ENCODE measurements at places on chromosomes 4 and X.

- DNase-seq, result no peak
Measured at GRCh38 chrX:147901461-147902126, 10.1 kb upstream of the FMR1 start.

DNA sequence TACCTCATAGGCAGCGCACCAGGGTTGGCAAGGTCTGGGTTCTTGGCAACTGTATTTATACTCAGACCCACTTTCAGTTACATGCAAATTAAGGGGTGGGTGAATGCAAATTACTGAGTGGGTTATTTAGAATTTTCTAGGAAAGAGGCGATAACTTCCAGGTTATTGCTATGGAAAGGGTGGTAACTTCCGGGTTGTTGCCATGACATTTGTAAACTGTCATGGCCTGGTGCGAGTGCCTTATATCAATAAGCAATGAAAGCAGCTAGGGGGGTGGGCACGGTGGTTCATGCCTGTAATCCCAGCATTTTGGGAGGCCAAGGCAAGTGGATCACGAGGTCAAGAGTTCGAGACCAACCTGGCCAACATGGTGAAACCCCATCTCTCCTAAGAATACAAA, 57.5 kb upstream of the SLC7A3 start:
- DNase-seq, result no peak

GRCh38 chr4:10267066-10267465, 150.5 kb upstream of the WDR1 start:
- no peak for DNase-seq

- DNase-seq, result no peak
Measured at GRCh38 chrX:45513042-45513441, 312.4 kb upstream of the DIPK2B start.

DNA sequence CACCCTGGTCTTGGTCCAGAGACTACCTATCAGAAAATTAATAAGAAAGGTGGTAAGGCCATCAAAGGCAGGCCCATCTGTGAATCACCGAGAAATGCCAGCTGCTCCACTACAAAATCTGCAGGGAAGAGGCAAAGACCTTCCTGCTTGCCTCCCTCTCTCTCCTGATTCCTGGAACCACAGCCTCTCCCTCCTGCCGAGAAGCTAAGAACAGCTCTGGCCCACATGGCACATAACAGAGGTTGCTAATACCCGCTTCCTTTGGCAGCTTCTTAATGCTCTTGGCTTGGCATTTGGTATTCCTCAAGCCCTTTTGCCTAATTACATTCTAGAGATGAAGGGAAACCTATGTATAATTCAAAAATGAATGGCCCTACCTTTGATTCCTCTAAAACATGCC, 32.9 kb downstream of the RAI2 start:
- no peak for DNase-seq

GRCh38 chr4:179292468-179292867, 1850.2 kb upstream of the AGA start:
- DNase-seq, result no peak

Data from cortex of kidney (tissue), 1 donor.